Sciatic nerve (tissue), 2 donors: ENCODE measurements at places on chromosomes 3 and 15. TPM values are rescaled to one million over a fixed set of nuclear protein-coding genes. Genes with fewer than 3 reads are reported as not detected.

DNA sequence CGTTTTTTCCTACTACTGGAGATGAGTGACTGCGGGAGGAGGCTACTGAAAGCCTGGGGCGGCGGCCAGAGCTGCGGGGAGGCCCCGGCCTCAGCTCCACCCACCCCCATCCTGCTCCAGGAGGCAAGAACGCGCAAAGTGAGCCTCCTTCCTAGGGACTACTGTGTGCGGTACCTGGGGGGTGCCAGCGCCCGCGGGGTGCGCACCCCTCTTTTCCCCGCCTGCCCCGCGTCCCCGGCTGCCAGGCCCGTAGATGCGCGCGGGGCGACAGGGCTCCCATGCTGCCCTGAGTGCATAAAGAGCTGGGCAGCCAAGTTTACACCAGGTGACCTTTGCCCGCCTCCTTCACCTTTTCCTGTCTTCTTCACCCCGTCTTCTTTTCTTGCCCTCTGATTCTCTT is 2.5 kb upstream of the USF3 start:
- DNase-seq = no peak

Gene CKMT1A
- 0.36 TPM for total RNA-seq

DNA sequence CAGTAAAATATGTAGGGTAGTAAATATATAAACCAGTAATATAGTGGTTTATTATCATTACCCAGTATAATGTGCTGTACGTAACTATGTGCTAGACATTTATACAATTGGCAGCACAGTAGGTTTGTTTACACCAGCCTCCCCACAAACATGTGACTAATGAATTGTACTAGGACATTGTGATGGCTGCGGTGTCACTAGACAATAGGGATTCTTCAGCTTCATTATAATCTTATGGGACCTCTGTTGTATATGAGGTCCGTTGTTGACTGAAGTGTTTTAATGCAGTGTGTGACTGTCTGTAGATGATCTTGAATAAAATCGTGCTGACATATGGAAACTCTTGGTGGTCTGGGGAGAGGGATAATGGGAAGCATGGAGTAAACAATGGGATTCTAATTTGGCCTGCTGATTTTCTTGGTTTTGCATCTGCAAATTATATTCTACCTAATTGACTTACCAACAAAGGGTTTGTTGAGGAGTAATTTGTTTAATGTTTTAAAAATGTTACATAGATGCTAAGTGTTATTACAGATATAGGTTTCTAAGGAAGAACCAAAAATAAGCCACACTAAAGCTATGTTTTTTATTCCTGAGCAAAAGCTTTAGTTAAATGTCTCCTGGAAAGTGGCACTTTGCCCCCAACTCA is 496.5 kb upstream of the TBL1XR1 start:
- DNase-seq = no peak

DNA sequence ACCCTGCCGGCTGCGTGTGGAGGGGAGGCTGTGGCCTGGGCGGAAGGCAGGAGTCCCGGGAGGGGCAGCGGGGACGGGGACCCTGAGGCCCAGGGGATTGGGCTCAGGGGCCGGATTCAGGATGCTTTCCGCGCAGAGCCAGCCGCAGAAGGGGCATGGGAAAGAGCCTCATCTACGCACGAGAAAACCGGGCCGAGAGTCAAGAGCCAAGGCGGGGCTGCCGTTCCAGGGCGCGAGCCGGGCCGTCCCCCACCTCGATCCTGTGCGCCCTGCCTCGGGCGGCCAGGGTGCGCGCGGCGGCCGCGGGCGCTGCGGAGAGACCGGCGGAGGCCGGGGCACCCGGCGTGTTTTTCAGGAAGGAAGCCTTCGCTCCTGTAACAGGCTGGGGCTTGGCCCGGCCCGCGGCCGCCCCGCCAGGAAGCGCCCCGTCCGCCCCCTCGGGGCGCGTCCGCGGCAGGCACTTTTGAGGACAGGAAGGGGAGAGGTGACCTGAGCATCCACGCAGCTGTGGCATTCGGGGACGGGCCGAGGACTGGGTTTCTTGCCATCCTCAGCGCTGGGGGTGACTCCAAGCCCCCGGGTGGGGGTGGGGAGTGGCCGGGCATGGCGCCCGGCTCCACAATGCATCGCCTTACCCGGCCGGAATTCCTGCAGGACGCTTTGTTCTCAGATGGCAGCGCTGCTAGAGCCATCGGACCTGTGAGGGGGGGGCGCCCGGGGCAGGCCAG is 62.3 kb upstream of the GATA2 start:
- no peak for DNase-seq

- DNase-seq = no peak
Measured at GRCh38 chr3:189572249-189572648, 58.9 kb upstream of the TP63 start.

Gene CDHR4
- total RNA-seq = 1.6 TPM

GRCh38 chr3:182585532-182586150 is 207.7 kb upstream of the ATP11B start:
- DNase-seq = no peak

GRCh38 chr15:99009741-99010330 is 2.2 kb upstream of the PGPEP1L start:
- no peak for DNase-seq

Gene TEX9
- total RNA-seq = 8.1 TPM

Gene METTL6
- total RNA-seq = 21.5 TPM

DNA sequence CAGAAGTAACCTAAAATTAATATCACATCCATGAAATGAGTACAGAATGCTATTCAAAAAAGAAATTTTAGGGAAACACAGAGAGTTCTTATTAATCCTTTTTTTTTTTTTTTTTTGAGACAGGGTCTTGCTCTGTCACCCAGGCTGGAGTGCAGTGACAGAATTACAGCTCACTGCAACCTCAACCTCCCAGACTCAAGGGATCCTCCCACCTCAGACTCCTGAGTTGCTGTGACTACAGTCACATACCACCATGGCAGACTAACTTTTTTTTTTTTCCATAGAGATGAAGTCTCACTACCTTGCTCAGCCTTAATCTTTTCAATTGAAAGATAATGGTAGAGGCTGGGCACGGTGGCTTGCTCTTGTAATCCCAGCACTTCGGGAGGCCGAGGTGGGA is 6.3 kb upstream of the CRTC3 start:
- no peak for DNase-seq

- DNase-seq = no peak
Measured at GRCh38 chr15:33535135-33535534, 224.4 kb downstream of the RYR3 start.

Gene SCAMP5
- total RNA-seq = 7.6 TPM

- no peak for DNase-seq
Measured at GRCh38 chr15:32646291-32646690, 4.8 kb downstream of the SCG5 start.

- no peak for DNase-seq
Measured at GRCh38 chr15:90710436-90711027, 6.6 kb upstream of the BLM start.

Gene CHDH
- 7.3 TPM for total RNA-seq

- DNase-seq = no peak
Measured at GRCh38 chr3:177177749-177178221, 19.5 kb downstream of the TBL1XR1 start.

GRCh38 chr3:128725547-128726022 is 398 bp upstream of the RAB7A start:
- DNase-seq = no peak

Gene EIF3J
- 68.9 TPM for total RNA-seq

Gene FANCD2OS
- total RNA-seq = not detected

DNA sequence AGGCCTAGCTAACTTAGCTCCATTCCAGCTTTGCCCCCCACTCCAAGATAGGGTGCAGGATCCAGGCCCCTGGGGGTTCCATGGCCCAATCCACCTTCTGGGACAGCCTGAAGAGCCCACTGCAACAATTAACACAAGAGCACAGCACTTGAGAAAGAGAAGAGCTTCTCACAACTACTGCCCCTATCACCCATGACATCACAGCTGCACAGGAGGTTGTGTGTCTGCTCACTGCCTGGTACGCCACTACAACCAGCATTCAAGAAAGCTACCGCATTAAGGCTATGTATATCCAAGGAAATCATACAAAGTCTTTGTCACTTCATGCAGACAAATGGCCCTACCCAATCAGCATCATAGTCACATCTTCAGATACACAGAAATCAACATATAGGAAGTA is 62.0 kb downstream of the MYO5A start:
- DNase-seq = no peak

GRCh38 chr3:185411133-185411532 is 48.2 kb downstream of the MAP3K13 start:
- DNase-seq = no peak

DNA sequence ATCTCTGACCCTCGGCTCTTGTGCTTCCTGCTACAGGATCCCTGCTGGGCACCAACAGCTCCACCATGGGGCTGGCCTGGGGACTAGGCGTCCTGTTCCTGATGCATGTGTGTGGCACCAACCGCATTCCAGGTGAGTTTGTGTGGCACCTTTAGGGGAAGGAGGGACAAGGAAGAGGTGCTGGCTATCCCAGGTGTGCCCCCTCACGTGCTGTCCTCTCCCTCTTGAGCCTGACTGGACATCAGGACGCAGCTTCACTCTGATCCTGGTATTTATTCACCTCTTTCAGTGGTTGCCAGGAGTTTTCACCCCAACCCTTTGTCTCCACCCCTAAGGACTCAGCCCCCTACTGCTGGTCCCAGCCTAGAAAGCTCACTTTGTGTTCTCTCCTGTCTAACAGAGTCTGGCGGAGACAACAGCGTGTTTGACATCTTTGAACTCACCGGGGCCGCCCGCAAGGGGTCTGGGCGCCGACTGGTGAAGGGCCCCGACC is 960 bp downstream of the THBS1 start:
- peak; percentile 74 for DNase-seq

DNA sequence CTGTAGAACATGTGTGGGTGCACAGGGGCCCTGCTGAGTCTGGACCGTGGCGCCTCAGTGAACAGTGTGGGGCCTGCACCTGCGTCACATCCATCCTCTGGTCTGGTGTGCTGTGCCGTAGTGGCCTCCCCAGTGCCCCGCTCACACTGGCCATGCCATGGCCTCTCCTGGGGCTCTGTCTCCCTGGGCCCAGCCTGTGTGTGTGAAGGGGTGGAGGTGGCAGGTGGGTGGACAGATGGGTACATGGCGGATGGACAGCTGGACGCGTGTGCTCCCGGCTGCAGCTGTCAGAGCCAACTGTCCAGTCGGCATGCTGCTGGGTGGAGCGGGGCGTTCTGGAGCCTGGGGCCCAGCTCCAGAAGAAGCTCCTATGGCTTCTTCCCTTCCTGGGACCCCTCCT is 17.8 kb downstream of the PLXNA1 start:
- no peak for DNase-seq

DNA sequence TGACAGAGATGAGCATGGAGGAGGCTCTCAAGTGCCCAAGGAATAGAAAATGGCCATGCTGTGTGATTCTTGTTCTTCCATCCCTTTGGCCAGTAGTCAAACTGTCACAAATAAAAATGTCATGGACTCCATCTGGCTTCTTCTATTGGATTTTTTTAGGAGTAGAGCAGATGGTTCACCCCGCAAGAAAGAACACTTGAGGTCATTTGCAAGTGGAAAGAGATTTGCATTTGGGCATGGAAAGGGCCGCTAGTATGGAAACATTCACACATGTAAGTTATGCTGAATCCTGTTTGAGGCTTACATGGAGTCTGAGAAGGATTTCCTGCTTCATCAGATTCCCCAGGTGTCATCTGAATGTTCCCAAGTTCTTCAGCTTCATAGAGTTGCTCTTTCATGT is 53.1 kb upstream of the CFAP161 start:
- DNase-seq = no peak

DNA sequence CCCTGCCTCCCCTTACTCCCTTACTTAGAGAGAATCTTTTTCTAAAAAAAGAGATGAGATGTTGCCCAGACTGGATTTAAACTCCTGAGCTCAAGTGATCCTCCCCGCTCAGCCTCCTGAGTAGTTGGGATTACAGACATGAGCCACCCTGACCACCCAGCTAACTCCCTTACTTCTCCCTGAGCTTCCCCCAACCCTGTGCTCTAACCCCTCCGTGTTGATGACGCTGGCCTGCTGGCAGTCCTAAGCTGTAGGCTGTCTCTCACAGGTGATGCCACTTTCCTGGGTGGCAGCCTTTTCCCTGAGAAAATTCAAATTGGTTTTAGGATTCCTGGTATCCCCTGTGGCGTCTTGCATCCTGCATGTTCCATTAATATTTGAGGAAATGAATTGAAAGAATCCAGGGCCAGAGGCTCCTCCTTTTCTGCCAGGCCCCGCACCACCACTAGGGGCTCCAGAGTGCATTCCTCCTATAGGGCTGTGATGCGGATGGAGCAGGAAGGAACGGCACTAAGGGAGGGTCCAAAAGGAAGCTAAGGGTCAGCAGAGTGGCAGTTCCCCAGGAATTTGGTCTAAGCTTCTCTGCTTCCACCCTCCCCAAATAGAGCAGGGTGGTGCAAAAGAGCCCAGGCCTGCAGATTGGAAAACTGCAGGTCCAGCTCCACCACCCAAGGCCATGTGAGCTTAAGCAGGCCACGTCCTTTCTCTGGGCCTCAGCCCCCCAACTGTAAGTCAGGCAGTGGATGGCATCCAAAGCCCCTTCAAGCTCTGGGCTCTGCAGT is 101.1 kb downstream of the DAPK2 start:
- peak; percentile 82 for DNase-seq

DNA sequence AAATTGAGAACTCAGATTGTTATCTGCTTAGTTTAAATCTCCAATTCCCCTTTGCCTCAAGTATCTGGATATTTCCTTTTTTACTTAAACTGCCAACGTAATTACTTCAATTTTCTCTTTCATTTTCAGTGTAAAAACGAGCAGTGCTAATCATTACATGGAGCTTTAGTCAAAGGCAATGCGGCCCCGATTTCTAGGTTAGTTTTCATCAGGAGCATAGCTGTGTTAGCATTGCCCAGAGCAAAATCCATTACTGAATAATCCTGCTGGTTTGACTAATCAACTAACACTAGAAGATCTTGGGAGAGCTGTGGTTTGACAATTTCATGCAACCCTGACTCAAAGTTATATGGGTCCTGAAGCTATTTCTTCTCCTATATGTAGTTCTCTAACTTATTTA is 46.2 kb downstream of the ZPLD1 start:
- DNase-seq = no peak

- no peak for DNase-seq
Measured at GRCh38 chr3:66404903-66405700, 95.7 kb downstream of the LRIG1 start.
